Activated T-helper 1 cell treated with anti-CD3 and anti-CD28 coated beads, Interleukin-2, amount 50 U/mL, for 16 hours (primary cell): ENCODE measurements at places on chromosomes 7 and 10.

- DNase-seq = no peak
Observed at GRCh38 chr7:7830122-7830878, 111.9 kb upstream of the RPA3 start.

- DNase-seq = no peak
Observed at GRCh38 chr10:59085711-59086502, 90.5 kb upstream of the PHYHIPL start.

- DNase-seq = no peak
Observed at GRCh38 chr10:62133618-62134017, 135.0 kb downstream of the RTKN2 start.

DNA sequence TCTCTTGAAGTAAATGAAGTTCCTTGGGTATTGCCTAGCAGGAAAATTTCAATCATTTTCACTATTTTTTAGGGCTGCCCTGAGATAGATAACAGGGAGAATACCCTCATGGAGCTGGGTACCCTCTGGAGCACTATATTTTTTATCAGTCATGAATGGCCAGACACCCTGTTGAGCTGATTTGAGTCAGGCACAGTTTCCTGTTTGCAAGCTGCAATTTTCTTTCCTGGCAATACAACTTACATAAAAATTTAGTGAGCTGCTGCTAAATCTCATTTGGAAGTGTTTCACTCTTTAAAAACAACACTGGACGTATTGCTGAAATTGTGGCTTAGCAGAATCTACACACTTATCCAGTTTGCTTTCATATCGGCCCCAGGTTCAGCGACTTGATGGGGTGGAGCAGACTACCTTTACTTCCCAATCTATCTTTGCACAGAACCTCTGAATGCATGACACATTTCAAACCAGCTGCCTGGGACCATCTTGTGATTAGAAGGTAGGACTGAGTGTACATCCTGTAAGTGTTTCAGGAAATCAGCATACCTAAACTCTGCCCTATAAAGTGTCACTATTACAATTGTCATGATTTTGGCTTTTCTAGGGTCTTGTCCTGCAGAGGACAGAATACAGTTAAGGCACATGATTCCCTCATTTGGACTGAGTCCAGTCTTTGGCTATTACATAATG, 125.7 kb upstream of the FAM3C start:
- no peak for DNase-seq

- no peak for DNase-seq
Observed at GRCh38 chr10:89185658-89186057, 21.5 kb downstream of the CH25H start.

- DNase-seq = no peak
Observed at GRCh38 chr10:92850185-92850584, 1.9 kb downstream of the EXOC6 start.

GRCh38 chr10:20877554-20877953, 19.6 kb downstream of the NEBL start:
- no peak for DNase-seq

- no peak for DNase-seq
Observed at GRCh38 chr7:25272265-25272664, 44.0 kb upstream of the NPVF start.
